Iris pigment epithelial cell (primary cell): ENCODE measurements at places on chromosomes 1 and 21.

- no peak for DNase-seq
Measured at GRCh38 chr1:83064589-83065242, 934.2 kb downstream of the TTLL7 start.

- no peak for DNase-seq
Measured at GRCh38 chr1:13514821-13515220, 1.0 kb upstream of the LRRC38 start.

DNA sequence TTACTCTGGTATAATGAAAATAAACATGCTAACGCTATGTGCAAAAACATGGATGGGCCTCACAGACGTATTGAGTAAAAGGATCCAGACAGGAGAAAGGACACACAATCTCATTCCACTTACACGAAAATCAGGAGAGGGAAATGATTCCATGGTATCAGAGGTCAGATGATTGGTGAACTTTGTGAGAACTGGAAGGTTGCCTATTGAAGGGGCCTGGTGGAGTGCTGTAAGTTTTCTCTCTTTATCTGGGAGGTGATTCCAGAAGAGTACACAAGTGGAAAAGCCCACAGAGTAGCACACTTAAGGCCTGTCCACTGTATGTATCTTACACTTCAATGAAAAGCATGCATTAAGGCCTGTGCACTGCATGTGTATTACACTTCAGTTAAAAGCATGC lies 9.6 kb downstream of the GSTM2 start:
- no peak for DNase-seq

- DNase-seq = peak; percentile 52
Measured at GRCh38 chr1:11784993-11785769, 20.6 kb downstream of the MTHFR start.

DNA sequence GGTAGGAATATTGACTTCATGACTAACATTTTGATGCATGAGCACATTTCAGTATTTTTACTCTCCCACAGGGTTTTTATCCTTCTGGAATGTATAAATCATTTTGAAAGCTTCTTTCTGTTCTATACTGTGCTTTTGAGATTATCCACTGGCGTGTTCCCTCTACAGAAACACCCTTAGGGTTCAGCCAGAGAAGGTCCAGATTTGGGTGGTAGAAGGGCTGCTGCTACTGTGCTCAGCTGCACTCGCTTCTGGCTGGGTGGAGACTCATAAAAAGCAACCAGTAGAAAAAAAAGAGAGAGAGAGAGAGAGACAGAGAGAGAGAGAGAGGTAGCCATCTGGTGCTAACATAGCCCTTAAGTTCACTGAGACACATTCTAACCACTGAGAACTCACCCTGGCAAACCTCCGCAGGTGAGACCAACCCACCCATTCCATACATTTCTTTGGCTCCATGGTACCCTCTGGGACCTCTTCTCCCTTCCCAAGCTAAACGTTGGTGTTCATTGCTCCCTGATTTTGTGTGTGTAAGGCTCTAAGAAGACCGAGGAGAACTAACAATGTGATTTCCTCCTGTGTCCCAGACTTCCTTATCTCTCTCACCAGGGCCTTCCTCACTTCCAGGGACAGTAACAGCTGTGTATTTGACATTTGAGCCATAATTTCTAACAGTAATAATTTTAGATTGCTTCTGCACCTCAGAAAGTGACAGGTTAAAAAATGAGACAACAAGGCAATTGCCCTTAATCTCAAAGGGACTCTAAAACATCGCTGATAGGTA lies 7.2 kb downstream of the APCS start:
- peak; percentile 64 for DNase-seq

GRCh38 chr1:26856604-26857469 lies 6.1 kb upstream of the SFN start:
- no peak for DNase-seq

DNA sequence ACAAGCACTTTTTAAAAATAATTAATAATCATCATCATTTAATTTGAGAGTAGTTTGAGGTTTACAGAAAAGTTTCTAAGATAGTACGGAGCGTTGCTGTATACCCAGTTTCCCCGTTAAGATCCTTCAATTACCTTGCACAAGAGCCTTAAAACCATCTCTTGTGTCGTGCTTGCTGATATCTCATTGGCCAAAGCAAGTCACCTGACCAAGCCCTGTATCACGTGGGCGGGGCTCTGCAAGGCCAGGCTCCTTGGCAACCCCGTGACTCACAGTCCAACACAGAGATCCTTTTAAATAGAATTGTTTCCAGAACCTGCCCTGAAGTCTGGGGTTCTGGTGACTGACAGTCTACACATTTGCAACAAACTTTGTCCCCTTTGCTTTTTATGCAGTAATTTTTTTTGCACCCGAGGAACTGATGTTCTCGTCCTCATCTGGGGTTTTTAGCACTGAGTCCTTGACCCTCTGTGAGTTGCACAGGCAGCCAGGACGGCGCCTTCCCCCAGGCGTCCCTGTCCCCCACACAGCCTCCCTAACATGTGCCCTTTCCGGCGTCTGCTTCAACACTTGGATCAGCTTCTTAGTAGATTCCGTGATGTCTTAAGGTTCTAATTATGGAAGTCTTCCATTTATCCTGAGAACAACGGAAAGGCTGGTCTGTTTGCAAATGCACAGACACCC lies 183.3 kb upstream of the TMEM51 start:
- DNase-seq = peak; percentile 98

DNA sequence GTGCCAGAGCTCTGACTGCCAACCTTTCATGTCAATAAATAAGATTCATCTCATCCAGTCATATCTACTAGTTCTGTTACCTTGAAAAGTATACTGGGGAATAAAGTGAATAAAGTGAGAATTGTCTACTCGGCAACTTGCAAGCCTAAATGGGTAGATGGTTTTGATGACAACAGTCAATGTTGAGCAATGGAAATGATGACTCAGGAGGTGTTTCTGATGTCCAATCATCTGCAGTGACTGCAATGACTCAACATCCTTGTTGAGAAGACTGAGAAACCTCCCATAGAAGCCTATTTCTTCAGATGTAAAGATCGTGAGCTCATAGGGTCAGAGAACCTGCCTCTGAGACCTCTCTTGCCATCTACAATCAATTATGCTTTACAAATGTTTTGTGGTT lies 276.4 kb downstream of the SPATA17 start:
- peak; percentile 25 for DNase-seq

- peak; percentile 57 for DNase-seq
Measured at GRCh38 chr21:26732432-26733221, 112.6 kb downstream of the ADAMTS1 start.

- no peak for DNase-seq
Measured at GRCh38 chr1:151128800-151129199, 17.6 kb downstream of the SEMA6C start.

DNA sequence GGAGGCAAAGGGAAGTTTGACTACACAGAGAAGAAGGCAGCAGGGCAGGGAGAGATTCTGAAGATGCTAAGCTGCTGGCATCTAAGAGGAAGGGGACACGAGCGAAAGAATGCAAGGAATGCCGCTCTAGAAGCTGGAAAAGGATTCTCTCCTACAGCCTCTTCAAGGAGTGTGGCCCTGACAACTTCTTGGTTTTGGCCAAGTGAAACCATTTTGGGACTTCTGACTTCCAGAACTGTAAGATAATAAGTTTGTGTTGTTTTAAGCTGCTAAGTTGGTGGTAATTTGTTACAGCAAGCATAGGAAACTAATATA lies 28.5 kb downstream of the MGST3 start:
- DNase-seq = no peak

DNA sequence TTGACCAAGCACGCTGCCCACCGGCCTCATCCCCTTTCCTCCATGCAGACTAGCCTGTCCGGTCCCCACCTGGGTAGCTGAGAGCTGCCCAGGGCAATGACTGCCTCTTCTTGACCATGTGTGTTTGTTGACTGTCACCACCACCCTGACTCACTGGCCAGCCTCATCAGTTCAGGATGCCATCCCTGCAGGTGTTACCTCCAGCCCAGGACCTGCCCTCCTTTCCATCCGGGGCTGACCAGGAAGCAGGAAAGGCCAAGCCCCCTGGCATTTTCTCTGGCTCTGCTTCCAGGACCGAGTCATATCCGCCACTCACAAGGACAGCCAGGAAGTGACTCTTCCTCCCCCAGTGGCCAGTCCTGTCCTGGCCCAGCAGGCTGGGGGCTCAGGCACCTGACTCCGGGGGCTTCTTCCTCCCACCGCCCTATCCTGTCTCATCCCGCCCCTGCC lies 17.1 kb downstream of the EPHA2 start:
- DNase-seq = no peak

- peak; percentile 39 for DNase-seq
Measured at GRCh38 chr1:172719066-172719627, 60.2 kb downstream of the FASLG start.

DNA sequence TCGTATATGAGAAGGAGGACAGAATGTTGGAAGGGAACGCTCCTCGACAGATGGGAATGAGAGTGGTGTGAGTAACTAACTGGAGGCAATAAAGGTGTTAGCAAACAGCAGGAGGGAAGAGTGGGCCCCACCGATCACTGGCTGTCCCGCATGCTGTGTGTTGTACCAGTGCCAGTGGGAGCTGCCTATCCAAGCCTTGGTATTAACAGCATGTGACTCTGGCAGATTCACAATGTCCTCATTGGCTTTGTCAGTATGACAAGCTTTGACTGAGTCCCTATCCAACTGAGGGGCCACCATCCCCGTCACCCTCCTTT lies 188.3 kb downstream of the NRIP1 start:
- DNase-seq = no peak

DNA sequence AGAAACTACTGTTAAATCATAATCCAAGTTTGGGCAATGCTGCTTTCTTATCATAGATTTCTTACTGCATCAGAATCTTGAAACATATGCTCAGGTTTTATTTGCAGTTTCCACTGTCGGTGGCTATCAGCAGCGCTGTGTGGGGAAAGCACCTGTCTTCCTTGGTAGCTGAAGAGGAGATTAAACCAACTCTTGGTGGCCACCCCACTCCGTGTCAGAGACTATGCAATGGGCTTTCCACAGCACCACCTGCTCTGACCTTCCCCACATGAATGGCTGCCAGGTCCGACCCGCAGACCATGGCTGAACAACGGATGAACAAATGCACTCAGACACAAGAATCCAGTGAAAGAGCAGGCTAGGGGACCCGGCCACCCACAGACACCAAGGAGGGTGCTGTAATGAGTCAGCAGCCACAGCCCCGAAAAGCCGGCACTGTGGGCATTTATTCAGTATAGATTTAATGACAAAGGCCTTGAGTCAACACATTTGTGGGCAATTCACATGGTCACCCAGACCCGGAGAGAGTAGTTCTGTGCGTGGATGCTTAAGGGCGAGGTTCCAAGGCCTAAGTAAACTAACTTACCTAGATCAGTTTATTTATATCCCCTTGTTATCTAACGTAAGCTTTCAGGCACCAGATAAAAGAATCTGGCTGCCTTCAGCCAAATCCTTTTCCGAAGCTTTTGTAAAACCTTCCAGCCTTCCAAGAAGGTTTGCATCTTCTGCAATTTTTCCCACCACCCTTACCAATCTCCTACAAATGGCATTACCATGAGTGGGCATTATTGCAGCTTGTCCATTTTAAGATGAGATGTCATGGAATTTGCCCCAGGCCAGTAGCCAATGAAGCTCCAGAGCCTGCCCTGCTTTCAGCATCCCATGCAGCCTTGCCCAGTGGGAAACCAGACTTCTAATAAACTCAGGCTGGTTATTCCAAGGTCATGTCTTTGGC lies 82.7 kb downstream of the HLCS start:
- DNase-seq = no peak

DNA sequence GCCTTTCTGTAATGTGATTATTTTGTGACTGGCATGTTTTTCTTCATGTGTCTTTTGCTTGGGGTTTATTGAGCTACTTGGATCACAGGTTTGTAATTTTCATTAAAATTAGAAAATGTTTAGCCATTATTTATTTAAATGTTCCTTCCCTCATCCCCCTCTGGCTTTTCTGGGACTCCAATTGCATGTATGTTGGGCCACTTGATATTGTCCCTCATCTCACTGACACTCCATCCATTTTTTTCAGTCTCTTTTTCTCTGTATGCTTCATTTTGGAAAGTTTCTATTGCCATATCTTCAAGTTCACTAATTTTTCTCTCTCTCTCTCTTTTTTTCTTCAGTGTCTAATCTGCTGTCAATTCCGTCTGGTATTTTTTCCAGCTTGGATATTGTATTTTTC lies 390.1 kb downstream of the PRDM2 start:
- peak; percentile 6 for DNase-seq

DNA sequence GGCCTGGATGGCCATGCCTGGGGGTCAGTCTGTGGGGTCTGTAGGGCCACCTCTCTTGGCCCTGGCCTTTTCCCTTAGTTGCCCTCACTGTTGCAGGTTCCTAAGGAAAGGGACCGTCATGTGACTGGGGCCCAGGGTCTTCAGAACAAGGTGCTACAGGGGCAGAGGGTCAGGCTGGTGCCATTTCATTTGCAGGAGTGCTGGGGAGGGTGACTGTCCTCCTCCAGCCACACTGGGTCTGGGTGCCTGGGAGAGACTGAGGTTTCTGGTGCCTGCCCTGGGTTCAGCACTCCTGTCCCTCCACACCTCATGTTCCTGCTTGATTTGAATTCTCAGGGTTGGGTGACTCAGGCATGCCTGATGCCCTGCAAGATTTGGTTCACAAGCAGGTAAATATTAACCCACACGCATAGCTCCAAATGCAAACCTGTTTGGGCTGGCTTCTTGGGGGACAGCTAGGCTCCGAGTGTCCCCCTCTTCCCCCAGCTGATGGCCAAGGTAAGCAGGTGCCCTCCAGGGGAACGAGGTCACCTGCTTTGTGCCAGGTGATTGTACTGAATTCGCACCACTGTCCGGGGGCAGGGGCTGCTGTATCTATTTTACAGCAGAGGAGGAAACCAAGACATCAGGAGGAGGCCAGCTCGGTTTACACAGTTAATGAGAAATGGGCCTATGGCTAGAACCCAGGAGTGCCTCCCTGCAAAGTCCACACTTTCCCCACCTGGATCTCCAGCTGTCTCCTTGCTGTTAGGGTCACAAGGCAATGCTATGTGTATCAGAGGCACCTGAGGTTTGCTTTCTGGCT lies 20.3 kb downstream of the ARHGEF10L start:
- DNase-seq = no peak

GRCh38 chr1:241810769-241811405 lies 37.1 kb upstream of the EXO1 start:
- no peak for DNase-seq

- DNase-seq = no peak
Measured at GRCh38 chr1:202078241-202078640, 44.5 kb upstream of the GPR37L1 start.

DNA sequence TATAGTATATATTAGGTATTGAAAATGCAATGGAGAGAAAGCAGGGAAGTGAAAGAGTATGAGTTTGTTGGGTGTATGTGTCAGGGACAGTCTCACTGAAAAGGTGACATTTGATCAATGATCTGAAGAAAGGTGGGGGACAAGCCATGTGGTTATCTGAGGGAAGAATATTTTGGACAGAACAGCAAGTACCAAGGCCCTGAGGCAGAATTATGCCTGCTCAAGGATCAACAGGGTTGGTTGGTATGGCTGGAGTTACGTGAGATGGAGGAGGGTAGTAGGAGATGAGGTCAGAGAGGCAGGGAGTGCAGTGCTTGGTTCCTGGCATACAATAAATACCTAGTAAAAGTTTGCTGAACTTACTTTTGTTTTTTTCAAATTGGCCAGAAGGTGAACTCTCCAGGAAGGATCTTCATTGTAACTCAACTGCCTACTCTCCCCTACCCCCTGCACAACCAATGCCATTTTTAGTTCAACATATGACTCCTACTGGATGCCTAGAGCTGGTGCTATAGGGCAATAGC lies 1.8 kb downstream of the LAMTOR2 start:
- no peak for DNase-seq
